Natural killer cell treated with Interleukin-12 subunit alpha and Interleukin-12 subunit beta and Interleukin-15 and Interleukin-18, amount 100 ng/mL, for 72 hours (primary cell): ENCODE measurements at places on chromosomes 4 and X.

DNA sequence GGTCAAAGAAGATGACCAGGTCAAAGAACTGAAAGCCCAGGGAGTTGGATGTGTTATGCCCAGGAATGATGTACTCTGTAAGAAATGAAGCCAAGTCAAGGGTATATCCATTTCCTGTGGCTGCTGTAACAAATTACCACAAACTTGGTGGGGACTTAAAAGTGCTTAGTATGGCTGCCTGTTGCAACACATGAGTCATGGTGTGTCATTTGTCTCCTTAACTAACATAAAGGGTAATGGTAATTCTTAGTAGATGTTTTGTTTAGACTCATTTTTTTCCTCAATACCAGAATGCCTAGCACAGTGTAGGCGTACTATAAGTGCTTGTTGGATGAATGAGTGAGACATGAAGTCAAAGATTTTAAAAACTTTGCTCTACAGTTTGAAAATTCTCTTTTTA, 45.7 kb downstream of the SYTL5 start:
- H3K4me3 ChIP-seq = no peak overlapping the region
- DNase-seq = no peak
- peaks cover 13% of the 10 kb centered on the region for H3K27me3 ChIP-seq

- no peaks in the 10 kb centered on the region for H3K27me3 ChIP-seq
- peaks cover 7% of the 10 kb centered on the region for H3K36me3 ChIP-seq
- no peak for DNase-seq
Measured at GRCh38 chr4:133465022-133465421, 315.9 kb downstream of the PCDH10 start.

GRCh38 chr4:75498041-75498440, 16.2 kb downstream of the RCHY1 start:
- peaks cover 44% of the 10 kb centered on the region for H3K4me1 ChIP-seq
- H3K36me3 ChIP-seq = peaks cover 26% of the 10 kb centered on the region
- peak overlapping the region; percentile 27 for H3K27ac ChIP-seq

- no peaks in the 10 kb centered on the region for H3K27me3 ChIP-seq
- no peak overlapping the region for H3K4me3 ChIP-seq
- H3K36me3 ChIP-seq = no peaks in the 10 kb centered on the region
- no peak overlapping the region for H3K27ac ChIP-seq
- H3K4me1 ChIP-seq = no peaks in the 10 kb centered on the region
- no peak for DNase-seq
Measured at GRCh38 chrX:67780694-67781109, 236.9 kb downstream of the AR start.

DNA sequence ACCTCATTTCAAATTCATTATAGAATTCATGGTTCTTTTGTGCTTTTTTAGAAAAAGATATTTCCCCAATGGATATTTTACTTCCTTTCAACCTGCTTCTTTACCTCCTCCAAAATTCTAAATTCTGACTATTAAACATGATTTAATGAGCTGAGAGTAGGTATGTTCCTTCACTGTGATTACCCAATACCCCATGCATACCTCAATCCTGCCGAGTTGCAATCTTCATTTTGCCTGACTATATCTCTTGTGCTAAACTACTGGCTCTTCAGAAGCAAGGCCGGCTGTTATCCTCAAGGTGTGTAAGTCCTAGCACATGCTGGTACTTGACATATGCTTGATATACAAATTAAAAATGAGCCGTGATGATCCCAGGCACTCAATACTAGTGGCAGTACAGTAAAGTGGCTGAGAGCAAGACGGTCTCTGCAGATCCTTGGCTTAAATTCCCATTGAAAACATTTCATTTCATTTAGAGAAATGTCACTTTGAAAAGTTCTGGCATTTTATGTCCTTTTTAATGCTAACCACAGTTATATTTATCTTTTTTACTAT, 320.4 kb downstream of the KCNIP4 start:
- no peak overlapping the region for H3K4me3 ChIP-seq
- H3K4me1 ChIP-seq = no peaks in the 10 kb centered on the region
- DNase-seq = no peak
- H3K27me3 ChIP-seq = no peaks in the 10 kb centered on the region
- H3K36me3 ChIP-seq = no peaks in the 10 kb centered on the region
- H3K27ac ChIP-seq = no peak overlapping the region

GRCh38 chr4:176568238-176568637, 224.5 kb downstream of the VEGFC start:
- H3K4me3 ChIP-seq = no peak overlapping the region
- no peaks in the 10 kb centered on the region for H3K4me1 ChIP-seq
- H3K27ac ChIP-seq = no peak overlapping the region
- no peaks in the 10 kb centered on the region for H3K36me3 ChIP-seq

- H3K27me3 ChIP-seq = peaks cover 2% of the 10 kb centered on the region
- no peak overlapping the region for H3K4me3 ChIP-seq
- no peak overlapping the region for H3K27ac ChIP-seq
- no peak for DNase-seq
- no peaks in the 10 kb centered on the region for H3K36me3 ChIP-seq
- peaks cover 36% of the 10 kb centered on the region for H3K4me1 ChIP-seq
Measured at GRCh38 chrX:21955403-21956189, 15.1 kb downstream of the SMS start.

GRCh38 chrX:121216641-121217374, 169.4 kb downstream of the GLUD2 start:
- DNase-seq = no peak
- H3K4me1 ChIP-seq = no peaks in the 10 kb centered on the region

DNA sequence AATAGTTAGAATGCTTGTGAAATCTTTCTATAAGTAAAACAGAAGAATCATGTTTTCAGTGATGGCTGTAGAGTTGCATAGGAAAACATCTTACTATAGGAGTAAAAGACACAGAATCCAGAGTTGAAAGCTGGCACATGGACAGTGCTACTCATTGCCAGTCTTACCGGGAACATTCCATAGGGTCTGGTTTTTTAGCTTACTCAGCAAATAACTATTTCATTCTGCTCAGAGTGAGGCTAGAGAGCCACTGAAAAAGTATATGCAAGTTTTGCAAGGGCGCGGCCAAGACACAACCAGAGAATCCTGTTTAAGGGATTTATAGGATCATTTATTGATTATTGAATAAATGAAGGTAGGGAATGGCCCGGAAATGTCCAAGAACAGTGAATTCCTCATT, 60.3 kb downstream of the MTHFD2L start:
- no peak overlapping the region for H3K27ac ChIP-seq
- no peaks in the 10 kb centered on the region for H3K27me3 ChIP-seq
- DNase-seq = no peak
- H3K36me3 ChIP-seq = peaks cover 8% of the 10 kb centered on the region

DNA sequence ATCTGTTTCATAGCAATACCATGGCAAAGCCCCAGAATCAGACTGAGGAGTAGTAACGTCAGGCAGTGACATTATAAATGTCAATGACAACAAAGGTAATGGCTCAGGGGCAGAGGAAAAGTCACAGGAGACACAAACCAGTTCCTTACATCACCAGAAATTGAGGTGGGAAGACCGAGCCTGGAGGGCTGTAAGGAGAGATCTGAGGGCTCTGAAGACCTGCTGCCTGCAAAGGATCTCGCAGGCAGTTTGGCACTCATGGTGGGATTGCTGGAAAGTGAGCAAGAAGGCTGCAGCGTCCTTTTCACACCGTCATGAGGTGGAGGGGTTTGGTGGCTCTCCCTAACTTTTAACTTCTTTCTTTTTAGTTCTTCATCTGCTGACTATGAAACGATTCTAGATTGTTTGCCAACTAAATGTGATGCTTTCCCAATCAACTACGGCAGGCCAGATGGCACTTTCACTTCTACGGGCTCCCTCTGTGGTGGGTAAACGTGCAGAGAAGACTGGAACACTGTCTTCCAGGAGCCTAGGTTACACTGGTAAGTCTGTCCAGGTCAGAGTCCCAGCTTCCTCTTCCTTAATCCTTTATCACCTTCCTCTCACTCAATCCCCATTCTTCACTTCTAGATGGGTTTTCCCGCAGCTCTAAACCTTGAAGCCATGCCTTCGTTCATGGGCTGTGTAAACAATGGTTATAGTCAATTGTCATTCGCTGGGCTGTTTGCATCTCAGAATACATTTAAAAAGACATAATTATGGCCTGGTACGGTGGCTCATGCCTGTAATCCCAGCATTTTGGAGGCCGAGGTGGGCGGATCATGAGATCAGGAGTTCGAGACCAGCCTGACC, 58.2 kb downstream of the TBC1D9 start:
- peaks cover 13% of the 10 kb centered on the region for H3K27me3 ChIP-seq
- H3K4me1 ChIP-seq = no peaks in the 10 kb centered on the region
- H3K4me3 ChIP-seq = no peak overlapping the region
- no peak for DNase-seq
- no peak overlapping the region for H3K27ac ChIP-seq
- H3K36me3 ChIP-seq = no peaks in the 10 kb centered on the region

- H3K27me3 ChIP-seq = no peaks in the 10 kb centered on the region
- H3K36me3 ChIP-seq = no peaks in the 10 kb centered on the region
- peaks cover 10% of the 10 kb centered on the region for H3K4me1 ChIP-seq
- no peak for DNase-seq
- H3K4me3 ChIP-seq = no peak overlapping the region
Measured at GRCh38 chr4:89368861-89369260, 61.3 kb upstream of the GPRIN3 start.

DNA sequence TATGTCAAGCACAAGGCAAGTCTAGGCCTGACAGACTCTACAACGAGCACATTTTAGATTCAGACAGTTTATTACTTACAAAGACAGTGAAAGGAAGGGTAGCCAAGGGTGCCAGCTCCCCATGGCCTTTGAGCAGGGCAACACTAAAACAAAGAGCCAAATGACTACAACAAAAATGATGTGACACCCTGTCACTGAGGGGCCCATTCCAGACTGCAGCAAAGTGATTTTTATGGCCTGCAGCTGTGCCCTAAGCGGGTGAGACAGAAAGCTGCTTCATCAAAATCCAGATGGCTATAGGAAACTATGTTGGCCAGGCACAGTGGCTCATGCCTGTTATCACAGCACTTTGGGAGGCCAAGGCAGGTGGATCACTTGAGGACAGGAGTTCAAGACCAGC, 13.4 kb upstream of the RP2 start:
- no peaks in the 10 kb centered on the region for H3K36me3 ChIP-seq
- H3K4me1 ChIP-seq = no peaks in the 10 kb centered on the region
- DNase-seq = no peak
- H3K4me3 ChIP-seq = no peak overlapping the region
- peaks cover 18% of the 10 kb centered on the region for H3K27me3 ChIP-seq
- no peak overlapping the region for H3K27ac ChIP-seq

DNA sequence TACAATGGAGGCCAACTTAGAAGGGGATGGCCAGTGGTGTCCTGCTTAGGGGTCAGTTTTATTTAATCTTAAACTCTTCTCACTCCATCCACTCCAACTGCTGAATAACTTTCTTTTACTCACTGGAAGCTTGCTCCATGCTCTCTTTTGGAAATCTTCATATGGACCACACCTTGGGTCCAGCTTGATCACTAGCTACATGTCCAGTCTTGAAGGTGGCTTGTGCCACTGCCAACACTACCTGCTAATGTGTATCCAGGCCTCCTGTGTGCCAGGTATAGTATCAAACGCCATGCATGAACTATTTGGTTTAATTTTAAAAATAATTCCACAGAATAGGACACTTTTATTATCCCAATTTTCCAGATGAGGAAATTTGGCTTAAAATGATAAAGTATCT, 37.0 kb upstream of the KDR start:
- no peak overlapping the region for H3K27ac ChIP-seq
- no peaks in the 10 kb centered on the region for H3K4me1 ChIP-seq
- H3K4me3 ChIP-seq = no peak overlapping the region
- peaks cover 19% of the 10 kb centered on the region for H3K27me3 ChIP-seq
- DNase-seq = no peak

- H3K4me3 ChIP-seq = no peak overlapping the region
- H3K4me1 ChIP-seq = no peaks in the 10 kb centered on the region
Measured at GRCh38 chr4:77336411-77337142, 179.6 kb downstream of the CCNG2 start.

DNA sequence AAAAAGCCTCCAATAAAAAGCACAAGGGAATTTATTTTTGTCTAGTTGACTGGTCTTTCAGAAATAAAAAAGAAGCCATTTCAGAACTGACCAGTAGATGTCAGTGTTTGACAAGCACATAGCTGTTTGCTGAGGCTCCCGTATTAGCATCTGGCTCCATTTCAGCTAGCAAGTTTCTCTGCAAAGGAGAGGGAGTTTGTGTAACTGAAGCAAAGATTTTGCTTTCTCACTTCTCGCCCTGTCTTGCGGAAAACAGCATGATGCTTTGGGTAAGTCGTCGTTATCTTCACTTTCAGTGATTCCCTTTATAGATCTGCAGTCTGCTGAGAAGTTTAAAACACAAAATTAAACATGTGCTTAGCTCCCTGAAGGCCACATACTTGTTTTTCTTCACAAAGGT, 85.5 kb downstream of the CT47B1 start:
- peaks cover 4% of the 10 kb centered on the region for H3K4me1 ChIP-seq
- peaks cover 18% of the 10 kb centered on the region for H3K27me3 ChIP-seq
- DNase-seq = no peak
- no peak overlapping the region for H3K4me3 ChIP-seq
- H3K36me3 ChIP-seq = no peaks in the 10 kb centered on the region

DNA sequence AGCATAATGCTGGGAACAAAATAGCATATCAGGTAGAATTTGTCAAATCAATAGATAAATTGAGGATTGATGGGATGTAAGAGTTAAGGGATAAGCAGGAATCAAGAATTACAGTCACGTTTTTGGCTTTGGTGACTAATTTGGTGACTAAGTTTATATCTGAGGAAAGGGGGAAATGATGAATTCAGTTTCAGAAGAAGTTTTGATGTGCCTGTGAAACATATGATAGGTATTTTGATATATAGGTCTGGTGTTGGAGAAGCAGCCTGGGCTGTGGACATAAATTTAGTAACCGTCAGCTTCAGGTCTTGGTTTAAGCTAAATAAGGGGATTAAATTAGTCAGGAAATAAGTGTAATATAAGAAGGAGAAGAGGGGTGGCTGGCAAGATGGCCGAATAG, 79.0 kb upstream of the EDA2R start:
- no peaks in the 10 kb centered on the region for H3K36me3 ChIP-seq
- no peak for DNase-seq
- no peak overlapping the region for H3K4me3 ChIP-seq
- H3K27ac ChIP-seq = no peak overlapping the region

- DNase-seq = no peak
- H3K27me3 ChIP-seq = no peaks in the 10 kb centered on the region
- no peaks in the 10 kb centered on the region for H3K4me1 ChIP-seq
- no peak overlapping the region for H3K4me3 ChIP-seq
- H3K36me3 ChIP-seq = peaks cover 5% of the 10 kb centered on the region
Measured at GRCh38 chrX:291411-291901, 10.3 kb downstream of the PLCXD1 start.

- DNase-seq = no peak
- H3K4me3 ChIP-seq = no peak overlapping the region
- H3K27me3 ChIP-seq = peaks cover 20% of the 10 kb centered on the region
- no peak overlapping the region for H3K27ac ChIP-seq
- no peaks in the 10 kb centered on the region for H3K4me1 ChIP-seq
Measured at GRCh38 chrX:17882680-17883079, 21.6 kb upstream of the RAI2 start.

- peaks cover 5% of the 10 kb centered on the region for H3K27me3 ChIP-seq
- peak overlapping the region; percentile 95 for H3K4me3 ChIP-seq
- H3K36me3 ChIP-seq = peaks cover 11% of the 10 kb centered on the region
Measured at GRCh38 chr4:147616849-147617172, 386 bp upstream of the TMEM184C start.

GRCh38 chr4:119209077-119209476, 3.4 kb upstream of the USP53 start:
- DNase-seq = no peak
- H3K4me1 ChIP-seq = peaks cover 39% of the 10 kb centered on the region
- no peak overlapping the region for H3K27ac ChIP-seq
- peaks cover 17% of the 10 kb centered on the region for H3K27me3 ChIP-seq
